ACHN (cell line): ENCODE measurements at places on chromosomes 12 and 14.

DNA sequence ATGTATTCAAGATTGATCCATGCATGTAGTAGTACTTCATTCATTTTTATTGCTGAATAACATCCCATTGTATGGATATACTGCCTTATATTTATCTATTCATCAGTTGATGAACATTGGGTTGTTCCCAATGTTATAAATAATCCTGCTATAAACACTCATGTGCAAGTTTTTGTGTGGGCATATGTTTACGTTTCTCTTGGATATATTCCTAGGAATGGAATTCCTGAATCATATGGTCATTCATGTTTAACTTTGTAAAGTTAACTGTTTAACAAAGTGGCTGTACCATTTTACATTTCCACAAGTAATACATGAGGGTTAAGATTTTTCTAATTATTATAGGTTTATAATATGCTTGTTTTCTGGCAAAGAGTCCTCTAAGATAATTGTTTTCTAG, 1568.2 kb upstream of the SEL1L start:
- DNase-seq: no peak

DNA sequence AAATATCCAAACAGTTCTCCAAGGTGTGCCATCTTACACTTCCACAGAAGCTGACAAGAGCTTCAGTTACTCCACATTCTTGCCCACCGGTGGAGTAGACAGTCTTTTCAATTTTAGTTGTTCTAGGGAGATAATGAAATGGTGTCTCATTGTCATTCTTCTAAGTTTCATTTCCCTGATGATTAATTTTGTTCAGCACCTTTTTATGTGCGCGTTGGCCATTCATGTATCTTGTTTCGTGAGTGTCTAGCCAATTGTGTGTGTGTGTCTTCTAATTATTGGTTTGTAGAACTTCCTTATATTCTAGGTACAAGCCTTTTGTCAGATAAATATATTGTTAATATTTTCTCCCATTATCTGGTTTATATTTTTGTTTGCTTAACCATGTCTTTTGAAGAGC, 63.1 kb downstream of the GLT1D1 start:
- no peak for DNase-seq

GRCh38 chr12:1650260-1650977, 21.4 kb downstream of the WNT5B start:
- DNase-seq: no peak

- no peak for DNase-seq
These were observed 15.7 kb upstream of the IFT81 start for GRCh38 chr12:110108309-110109036.

- DNase-seq: no peak
These were observed 119.9 kb downstream of the PPHLN1 start for GRCh38 chr12:42445891-42446290.
